CD8-positive, alpha-beta memory T cell (primary cell): ENCODE measurements at places on chromosomes 5 and 9.
A peak's percentile ranks its signal among the peaks of the same experiment; 100 is the strongest.

DNA sequence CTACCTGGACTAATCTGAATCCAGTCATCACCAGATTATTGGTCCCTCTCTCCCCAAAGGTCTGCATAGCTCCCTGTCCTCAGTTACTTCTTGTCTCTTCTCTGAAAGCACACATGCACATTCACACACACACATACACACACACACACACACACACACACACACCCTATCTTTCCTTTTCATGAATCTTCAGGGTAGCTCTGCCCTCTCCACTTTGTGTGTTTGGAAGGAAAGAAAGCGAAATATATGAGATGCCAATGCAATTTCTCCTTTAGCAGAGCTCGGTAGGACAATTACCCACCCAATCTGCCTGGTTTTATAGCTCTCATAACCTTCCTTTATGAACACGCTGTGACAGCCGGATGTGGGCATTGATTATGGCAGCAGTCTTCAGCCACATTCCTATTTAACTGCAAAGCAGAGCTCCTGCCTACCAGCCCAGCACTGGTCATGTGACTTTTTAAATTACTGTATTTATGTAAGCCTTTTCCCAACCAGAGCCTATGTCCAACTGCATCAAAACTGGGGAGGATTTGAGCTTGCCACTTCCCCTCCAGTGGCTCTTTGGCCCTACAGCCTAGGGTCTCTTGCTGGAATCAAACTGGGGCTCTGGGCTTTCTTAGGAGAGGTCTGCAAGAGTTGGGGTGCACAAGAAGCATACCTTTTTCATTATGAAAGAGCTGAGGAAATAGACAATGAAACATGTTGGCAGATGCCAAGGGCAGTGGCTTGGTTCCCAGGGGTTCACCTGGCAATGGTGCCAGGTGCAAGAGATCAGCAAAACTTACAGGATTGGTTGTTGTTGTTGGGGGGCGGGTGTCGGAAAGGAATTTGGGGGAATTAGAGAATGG is 20.8 kb upstream of the MATR3 start:
- no peaks in the 10 kb centered on the region for H3K36me3 ChIP-seq
- DNase-seq, result no peak
- no peaks in the 10 kb centered on the region for H3K27me3 ChIP-seq
- H3K4me1 ChIP-seq, result peaks cover 47% of the 10 kb centered on the region
- peak overlapping the region; percentile 67 for H3K27ac ChIP-seq
- H3K4me3 ChIP-seq, result peak overlapping the region; percentile 89

DNA sequence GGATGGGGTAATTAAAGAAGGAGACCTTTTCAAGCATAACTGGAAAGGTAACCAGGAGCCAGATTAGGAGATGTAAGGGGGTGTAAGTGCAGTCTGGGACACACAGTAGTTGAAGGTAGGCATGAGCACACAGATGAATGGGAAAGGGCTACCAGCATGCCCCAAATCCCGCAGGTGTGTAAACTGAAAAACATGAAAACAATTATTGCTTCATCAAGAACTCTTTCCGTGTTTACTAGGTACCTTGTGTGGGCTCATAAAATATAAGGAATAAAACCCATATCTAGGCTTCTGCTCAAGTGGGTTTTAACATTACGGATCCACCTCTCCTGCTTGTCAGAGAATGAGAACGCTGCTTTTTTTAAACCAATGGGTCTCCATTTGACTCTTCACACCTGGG is 1.1 kb downstream of the MAPKAP1 start:
- no peaks in the 10 kb centered on the region for H3K27me3 ChIP-seq
- peaks cover 38% of the 10 kb centered on the region for H3K4me1 ChIP-seq
- peak overlapping the region; percentile 61 for H3K4me3 ChIP-seq
- DNase-seq, result no peak
- no peaks in the 10 kb centered on the region for H3K36me3 ChIP-seq

DNA sequence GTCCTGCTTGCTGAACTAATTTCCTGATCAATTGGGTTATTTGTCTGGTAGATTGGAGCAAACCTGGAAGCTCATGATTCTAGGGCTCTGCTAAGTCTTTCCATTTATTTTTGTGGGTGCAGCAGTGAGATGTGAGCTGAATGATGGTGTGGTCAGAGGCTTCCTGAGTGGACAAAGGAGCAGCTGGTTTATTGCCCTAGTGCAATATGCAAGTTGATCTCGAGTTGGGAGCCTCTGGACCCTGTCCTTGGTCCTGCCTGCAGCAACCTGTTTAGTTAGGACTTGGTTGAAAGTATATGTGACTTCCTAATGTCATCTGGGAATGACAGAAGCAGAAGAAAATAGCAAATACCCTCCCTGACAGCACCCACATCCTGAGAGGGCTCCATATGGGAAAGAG is 4.2 kb upstream of the UNC5A start:
- H3K36me3 ChIP-seq, result no peaks in the 10 kb centered on the region
- no peaks in the 10 kb centered on the region for H3K4me1 ChIP-seq
- DNase-seq, result no peak
- no peak overlapping the region for H3K27ac ChIP-seq
- no peak overlapping the region for H3K4me3 ChIP-seq

GRCh38 chr5:51271261-51271660 is 112.0 kb upstream of the ISL1 start:
- no peaks in the 10 kb centered on the region for H3K27me3 ChIP-seq
- no peak for DNase-seq
- H3K4me3 ChIP-seq, result no peak overlapping the region

- H3K27ac ChIP-seq, result no peak overlapping the region
- no peak for DNase-seq
- H3K4me3 ChIP-seq, result no peak overlapping the region
Measured at GRCh38 chr5:122612901-122613300, 162.0 kb upstream of the SNX2 start.

GRCh38 chr9:136303825-136304416 is at the start of gene CCDC187:
CCDC187 (minus strand) TSS chr9:136304094; CDS start chr9:136303830, 264 bp downstream.
- no peaks in the 10 kb centered on the region for H3K36me3 ChIP-seq
- no peak within 1 kb of the TSS for H3K27ac ChIP-seq
- no peaks in the 10 kb centered on the region for H3K4me1 ChIP-seq
- H3K4me3 ChIP-seq, result no peak within 1 kb of the TSS
- H3K27me3 ChIP-seq, result no peaks in the 10 kb centered on the region

- no peaks in the 10 kb centered on the region for H3K27me3 ChIP-seq
- DNase-seq, result no peak
- H3K4me1 ChIP-seq, result no peaks in the 10 kb centered on the region
- no peak overlapping the region for H3K27ac ChIP-seq
- H3K4me3 ChIP-seq, result no peak overlapping the region
- H3K36me3 ChIP-seq, result no peaks in the 10 kb centered on the region
Measured at GRCh38 chr5:26757941-26758340, 280.4 kb downstream of the CDH9 start.

DNA sequence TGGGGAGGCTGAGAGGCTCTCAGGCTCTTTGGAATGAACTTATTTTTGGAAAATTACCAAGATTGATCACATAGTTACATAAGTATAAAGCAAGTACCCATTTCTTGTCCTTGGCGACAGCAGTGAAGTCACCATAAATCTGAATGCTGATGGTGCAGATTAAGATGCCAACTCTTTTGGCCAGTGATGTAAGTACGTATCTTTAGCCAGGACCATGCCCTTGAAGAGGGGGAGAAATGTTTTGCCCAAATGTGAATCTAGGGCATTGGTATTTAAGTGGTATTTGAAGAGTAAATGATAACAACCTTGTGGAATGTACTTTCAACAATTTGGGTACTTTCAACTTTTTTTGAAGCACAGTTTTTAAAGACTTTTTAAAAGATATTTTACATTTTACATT is 68.2 kb upstream of the RAD23B start:
- H3K4me3 ChIP-seq, result no peak overlapping the region
- H3K4me1 ChIP-seq, result peaks cover 9% of the 10 kb centered on the region
- no peaks in the 10 kb centered on the region for H3K27me3 ChIP-seq
- DNase-seq, result no peak
- no peak overlapping the region for H3K27ac ChIP-seq
- H3K36me3 ChIP-seq, result no peaks in the 10 kb centered on the region

DNA sequence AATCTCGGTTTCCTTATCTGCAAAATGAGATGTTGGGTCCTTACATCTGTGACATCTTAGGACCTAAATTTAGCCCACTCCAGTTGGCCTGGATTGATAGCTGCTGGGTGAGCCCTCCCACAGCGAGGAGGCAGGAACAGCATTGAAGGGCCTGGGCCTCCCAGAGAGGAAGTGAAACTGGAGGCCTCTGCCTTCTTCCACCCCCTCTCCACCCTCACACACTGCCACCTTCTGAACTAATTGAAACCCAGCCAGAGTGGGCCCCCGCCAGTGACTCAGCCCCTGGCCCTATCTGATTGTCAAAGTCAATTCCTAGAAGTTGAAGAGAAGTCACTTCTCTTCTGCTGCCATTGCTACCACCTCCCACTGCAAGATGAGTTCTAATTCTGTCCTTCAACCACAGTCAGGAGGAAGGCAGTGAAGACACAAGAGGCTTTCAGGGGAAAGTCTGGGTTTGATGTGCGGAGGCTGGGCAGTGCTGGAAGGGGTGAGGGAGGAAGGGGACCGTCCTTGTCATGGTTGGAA is 55.2 kb upstream of the NEK6 start:
- no peaks in the 10 kb centered on the region for H3K36me3 ChIP-seq
- DNase-seq, result no peak
- H3K4me1 ChIP-seq, result peaks cover 14% of the 10 kb centered on the region
- H3K27me3 ChIP-seq, result no peaks in the 10 kb centered on the region

GRCh38 chr9:24616863-24617262 is 71.2 kb upstream of the IZUMO3 start:
- H3K4me3 ChIP-seq, result no peak overlapping the region
- no peaks in the 10 kb centered on the region for H3K27me3 ChIP-seq
- H3K36me3 ChIP-seq, result no peaks in the 10 kb centered on the region
- H3K27ac ChIP-seq, result no peak overlapping the region
- H3K4me1 ChIP-seq, result no peaks in the 10 kb centered on the region
- DNase-seq, result no peak

DNA sequence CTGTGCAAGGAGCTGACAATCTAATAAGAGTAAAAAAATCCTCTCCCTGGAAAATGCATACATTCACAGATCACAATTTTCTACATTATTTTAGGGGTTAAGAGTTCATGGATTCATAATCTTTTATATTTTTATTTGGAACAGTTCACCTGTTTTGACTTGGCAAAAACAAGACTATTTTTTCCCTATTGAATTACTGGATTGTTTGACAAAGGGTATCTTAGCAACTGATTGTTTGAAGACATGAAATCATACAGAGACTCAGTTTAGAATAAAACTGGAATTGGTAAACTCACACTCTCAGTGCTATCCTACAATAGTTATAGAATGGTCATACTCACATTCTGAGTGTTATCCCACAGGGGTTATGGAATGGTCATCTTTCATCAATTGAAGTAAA is 358.2 kb upstream of the PTGER4 start:
- H3K4me1 ChIP-seq, result no peaks in the 10 kb centered on the region
- no peaks in the 10 kb centered on the region for H3K27me3 ChIP-seq
- no peaks in the 10 kb centered on the region for H3K36me3 ChIP-seq

- no peak overlapping the region for H3K4me3 ChIP-seq
- H3K27ac ChIP-seq, result no peak overlapping the region
- no peaks in the 10 kb centered on the region for H3K27me3 ChIP-seq
- no peaks in the 10 kb centered on the region for H3K36me3 ChIP-seq
Measured at GRCh38 chr5:92505145-92505544, 1075.9 kb downstream of the NR2F1-AS1 start.

- H3K27me3 ChIP-seq, result no peaks in the 10 kb centered on the region
- DNase-seq, result no peak
- no peak overlapping the region for H3K27ac ChIP-seq
Measured at GRCh38 chr5:158236511-158237335, 377.8 kb upstream of the CLINT1 start.

GRCh38 chr9:127812936-127813675 is 10.4 kb downstream of the FPGS start:
- H3K27ac ChIP-seq, result no peak overlapping the region
- H3K4me3 ChIP-seq, result no peak overlapping the region
- H3K36me3 ChIP-seq, result peaks cover 32% of the 10 kb centered on the region
- DNase-seq, result no peak

DNA sequence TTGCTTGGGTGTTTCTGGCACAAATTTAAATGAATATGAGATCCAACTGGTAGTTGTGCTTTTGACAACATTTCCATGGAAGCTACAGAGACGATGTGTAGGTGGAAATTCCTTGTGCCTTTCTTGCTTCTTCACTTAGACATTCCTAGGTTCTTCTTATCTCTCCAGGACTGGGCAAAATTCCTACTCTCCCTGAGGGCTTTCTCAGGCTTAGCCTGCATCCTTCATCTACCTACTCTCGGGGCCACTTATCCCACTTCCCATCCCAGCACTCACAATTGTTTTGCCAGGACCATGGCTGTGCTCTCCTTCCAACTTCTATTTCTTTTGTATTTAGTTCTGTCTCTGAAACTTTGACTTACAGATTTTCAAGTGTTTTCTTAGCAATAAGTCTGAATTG is 17.8 kb upstream of the SPINK1 start:
- no peaks in the 10 kb centered on the region for H3K4me1 ChIP-seq
- no peaks in the 10 kb centered on the region for H3K36me3 ChIP-seq
- DNase-seq, result no peak
- H3K4me3 ChIP-seq, result no peak overlapping the region
- no peak overlapping the region for H3K27ac ChIP-seq

- H3K4me3 ChIP-seq, result no peak overlapping the region
- no peak overlapping the region for H3K27ac ChIP-seq
- H3K27me3 ChIP-seq, result no peaks in the 10 kb centered on the region
- peaks cover 28% of the 10 kb centered on the region for H3K4me1 ChIP-seq
Measured at GRCh38 chr5:1789834-1790471, 9.7 kb downstream of the MRPL36 start.
